ENCODE measurements at places on chromosomes 7 and 10. TPM values are rescaled to one million over a fixed set of nuclear protein-coding genes. Genes with fewer than 3 reads are reported as not detected.

The SMKR1 gene
- 4.0 TPM for total RNA-seq

The SRI gene
- 132 TPM for total RNA-seq

The ZPBP gene
- not detected for total RNA-seq

The SPDYE16 gene
- not detected for total RNA-seq

The PLXDC2 gene
- 0.09 TPM for total RNA-seq

The SUN3 gene
- not detected for total RNA-seq

The KCP gene
- 0.21 TPM for total RNA-seq

The PRPS1L1 gene
- not detected for total RNA-seq

The BICC1 gene
- total RNA-seq, result not detected

The DNTT gene
- total RNA-seq, result not detected

The ASB15 gene
- not detected for total RNA-seq

The CLCN1 gene
- 0.09 TPM for total RNA-seq

The RBM48 gene
- 13.5 TPM for total RNA-seq

The PAX2 gene
- total RNA-seq, result 0.90 TPM

The CROT gene
- 12.6 TPM for total RNA-seq

The CDHR3 gene
- total RNA-seq, result 0.79 TPM

The PTN gene
- not detected for total RNA-seq

The ZNHIT1 gene
- total RNA-seq, result 38.9 TPM

The BBS9 gene
- 13.5 TPM for total RNA-seq

The CYP2C19 gene
- total RNA-seq, result 0.19 TPM
